H1 (cell line): ENCODE measurements at places on chromosomes 4 and X.

GRCh38 chrX:7362111-7362510 lies 214.2 kb upstream of the PUDP start:
- H3K27ac ChIP-seq = no peak overlapping the region
- H3K4me3 ChIP-seq = no peak overlapping the region
- H3K27me3 ChIP-seq = no peaks in the 10 kb centered on the region
- H3K4me1 ChIP-seq = no peaks in the 10 kb centered on the region
- DNase-seq = no peak

GRCh38 chrX:13254076-13254785 lies 65.6 kb downstream of the ATXN3L start:
- no peak overlapping the region for H3K4me3 ChIP-seq
- no peak for DNase-seq
- H3K27ac ChIP-seq = no peak overlapping the region
- no peaks in the 10 kb centered on the region for H3K27me3 ChIP-seq
- no peaks in the 10 kb centered on the region for H3K4me1 ChIP-seq
- no peaks in the 10 kb centered on the region for H3K36me3 ChIP-seq

- no peaks in the 10 kb centered on the region for H3K27me3 ChIP-seq
- H3K27ac ChIP-seq = no peak overlapping the region
- no peak overlapping the region for H3K4me3 ChIP-seq
- H3K4me1 ChIP-seq = no peaks in the 10 kb centered on the region
Observed at GRCh38 chr4:25531272-25531671, 124.4 kb upstream of the SLC34A2 start.

DNA sequence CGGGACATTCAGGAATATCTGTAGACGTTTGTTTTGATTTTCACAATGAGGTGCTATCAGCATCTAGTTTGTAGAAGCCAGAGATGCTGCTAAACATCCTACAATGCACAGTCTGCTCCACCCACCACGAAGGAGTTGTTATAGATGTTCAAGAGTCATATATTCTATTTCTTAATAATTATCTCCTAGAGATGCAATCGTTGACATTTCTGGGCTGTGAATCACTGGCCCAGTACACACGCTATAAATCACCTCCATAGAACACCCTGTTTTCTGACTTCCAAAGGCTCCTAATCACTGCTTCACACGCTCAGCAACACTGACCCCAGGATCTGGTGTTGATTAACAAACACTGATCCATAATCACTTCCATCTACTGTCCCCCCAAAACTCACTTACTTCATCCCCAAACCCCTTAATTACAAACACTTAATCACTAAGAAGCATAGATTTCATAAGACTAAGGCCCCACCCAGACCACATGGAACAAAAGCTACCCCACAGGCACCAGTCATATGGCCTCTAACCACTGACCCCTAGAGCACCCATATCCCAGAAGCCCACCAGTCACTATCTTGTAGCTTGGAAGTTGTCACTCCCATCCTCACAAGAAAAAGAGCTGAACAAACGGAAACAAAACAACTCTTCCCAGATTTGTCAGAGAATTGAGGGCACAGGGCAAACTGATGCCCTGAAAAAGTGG lies 31.7 kb upstream of the ZNF41 start:
- no peaks in the 10 kb centered on the region for H3K27me3 ChIP-seq
- H3K4me1 ChIP-seq = no peaks in the 10 kb centered on the region
- no peak for DNase-seq
- no peak overlapping the region for H3K4me3 ChIP-seq

GRCh38 chr4:120769227-120769626 lies 153.3 kb downstream of the PRDM5 start:
- no peaks in the 10 kb centered on the region for H3K4me1 ChIP-seq
- DNase-seq = no peak
- no peaks in the 10 kb centered on the region; the same call in 1 of the 2 replicates for H3K36me3 ChIP-seq
- no peak overlapping the region for H3K27ac ChIP-seq

DNA sequence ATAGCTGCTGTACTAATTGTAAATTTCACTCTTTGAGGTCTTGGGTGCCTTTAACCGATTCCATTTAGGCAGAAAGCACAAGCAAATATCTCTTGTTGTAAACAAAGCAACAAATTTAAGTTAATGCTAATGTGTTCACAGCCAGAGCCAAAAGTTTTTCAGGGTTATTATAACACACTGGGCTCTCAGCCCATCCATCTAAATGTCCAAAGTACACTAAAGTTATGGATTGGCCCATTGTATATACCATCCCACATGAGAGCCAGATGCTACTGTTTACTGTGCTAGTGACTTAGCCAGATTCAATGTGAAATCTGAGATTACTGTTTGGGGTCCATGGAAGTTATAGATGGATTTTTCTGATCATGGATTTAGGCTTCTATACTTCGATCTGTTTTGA lies 186.7 kb downstream of the LARP7 start:
- H3K27me3 ChIP-seq = no peaks in the 10 kb centered on the region
- H3K36me3 ChIP-seq = peaks cover 20% of the 10 kb centered on the region
- H3K4me3 ChIP-seq = no peak overlapping the region
- no peak overlapping the region for H3K27ac ChIP-seq

DNA sequence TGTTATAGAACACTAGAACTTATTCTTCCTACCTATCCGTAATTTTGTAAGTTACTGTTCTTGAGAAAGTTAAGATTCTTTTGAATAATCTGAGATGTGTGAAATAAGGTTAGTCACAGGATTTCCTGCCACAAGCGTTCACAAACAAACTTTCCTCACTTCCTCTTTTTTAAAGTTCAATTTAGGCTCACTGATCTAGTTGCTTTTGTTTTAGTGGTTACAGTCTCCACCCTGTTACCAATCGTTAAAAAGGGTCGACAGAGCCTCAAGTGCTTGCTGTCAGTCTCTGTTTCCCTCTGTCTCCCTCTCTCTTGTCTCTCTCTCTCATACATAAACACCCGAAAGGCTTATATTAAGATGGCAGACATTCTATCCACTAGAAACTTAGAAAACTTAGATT lies 35.9 kb upstream of the STK26 start:
- H3K27ac ChIP-seq = no peak overlapping the region
- H3K36me3 ChIP-seq = no peaks in the 10 kb centered on the region
- no peak overlapping the region for H3K4me3 ChIP-seq
- H3K27me3 ChIP-seq = no peaks in the 10 kb centered on the region
- H3K4me1 ChIP-seq = no peaks in the 10 kb centered on the region

GRCh38 chr4:158770671-158771070 lies 1.8 kb downstream of the FNIP2 start:
- no peaks in the 10 kb centered on the region for H3K36me3 ChIP-seq
- H3K4me3 ChIP-seq = no peak overlapping the region
- H3K27ac ChIP-seq = no peak overlapping the region
- H3K27me3 ChIP-seq = no peaks in the 10 kb centered on the region
- no peaks in the 10 kb centered on the region for H3K4me1 ChIP-seq
- DNase-seq = no peak

DNA sequence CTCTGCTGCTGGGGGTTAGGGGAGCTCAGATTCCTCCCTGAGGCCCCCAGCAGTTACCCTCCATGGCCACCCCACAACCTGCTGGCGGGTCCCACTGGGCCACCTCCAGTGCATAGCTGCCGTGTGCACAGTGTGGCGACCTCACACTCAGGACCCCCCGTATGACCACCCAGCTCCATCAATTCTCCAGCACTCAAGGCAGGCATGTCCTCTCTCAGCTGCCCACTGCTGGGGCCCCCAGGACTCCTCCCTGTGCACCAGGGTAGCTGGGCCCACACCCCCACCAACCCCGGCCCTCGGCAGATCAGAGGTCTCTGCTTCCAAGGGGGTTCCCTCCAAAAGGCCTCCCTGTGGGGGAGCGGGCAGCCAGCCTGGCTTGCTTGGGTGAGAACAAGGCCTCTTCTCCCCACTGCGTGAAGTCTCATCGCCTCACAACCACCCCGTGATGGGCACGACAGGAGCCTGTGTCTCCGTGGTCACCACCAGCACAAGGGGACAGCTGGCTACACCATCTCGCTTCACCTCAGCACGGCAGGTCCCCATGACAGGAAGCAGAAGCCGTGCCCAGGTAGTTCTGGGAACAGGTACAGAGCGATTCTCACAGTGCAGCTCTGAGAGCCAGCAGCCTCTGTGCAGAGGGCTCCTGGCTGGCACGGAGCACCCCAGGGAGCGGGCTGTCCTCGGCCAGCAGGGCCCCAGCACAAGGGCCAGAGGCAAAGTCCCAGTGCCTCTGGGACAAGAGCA lies 4.6 kb upstream of the HAUS3 start:
- H3K27me3 ChIP-seq = no peaks in the 10 kb centered on the region
- no peak overlapping the region for H3K27ac ChIP-seq

GRCh38 chr4:177391953-177392352 lies 50.3 kb downstream of the AGA start:
- no peak overlapping the region for H3K27ac ChIP-seq
- H3K4me3 ChIP-seq = no peak overlapping the region
- no peaks in the 10 kb centered on the region for H3K4me1 ChIP-seq
- no peaks in the 10 kb centered on the region for H3K36me3 ChIP-seq

- no peak overlapping the region for H3K4me3 ChIP-seq
- H3K27me3 ChIP-seq = no peaks in the 10 kb centered on the region
- no peak for DNase-seq
- no peaks in the 10 kb centered on the region for H3K4me1 ChIP-seq
Observed at GRCh38 chr4:20403290-20403689, 151.6 kb downstream of the SLIT2 start.

GRCh38 chr4:158541506-158541905 lies 19.8 kb downstream of the RXFP1 start:
- H3K4me3 ChIP-seq = no peak overlapping the region
- DNase-seq = no peak
- H3K27ac ChIP-seq = no peak overlapping the region
- no peaks in the 10 kb centered on the region for H3K4me1 ChIP-seq
- no peaks in the 10 kb centered on the region for H3K27me3 ChIP-seq
- no peaks in the 10 kb centered on the region for H3K36me3 ChIP-seq
